Mesothelial cell of epicardium (in vitro differentiated cells): ENCODE measurements at places on chromosomes 16 and 17. TPM values are rescaled to one million over a fixed set of nuclear protein-coding genes. Genes with fewer than 3 reads are reported as not detected.

GRCh38 chr17:75270218-75270965, 639 bp downstream of the MIF4GD start:
- peaks cover 3% of the 10 kb centered on the region for H3K36me3 ChIP-seq
- peak overlapping the region; percentile 96 for H3K27ac ChIP-seq
- H3K4me3 ChIP-seq = peak overlapping the region; percentile 78

DNA sequence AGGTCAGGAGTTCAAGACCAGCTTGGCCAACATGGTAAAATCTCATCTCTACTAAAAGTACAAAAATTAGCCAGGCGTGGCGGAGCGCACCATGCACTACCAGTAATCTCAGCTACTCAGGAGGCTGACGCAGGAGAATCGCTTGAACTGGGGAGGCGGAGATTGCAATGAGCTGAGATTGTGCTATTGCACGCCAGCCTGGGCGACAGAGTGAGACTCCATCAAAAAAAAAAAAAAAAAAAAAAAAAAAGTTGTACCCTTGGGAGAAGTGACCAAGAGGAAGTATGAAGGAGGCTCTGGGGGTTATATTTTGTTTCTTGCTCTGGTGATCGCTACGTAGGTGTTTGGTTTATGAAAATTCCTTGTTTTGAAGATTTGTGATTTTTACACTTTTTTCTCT, 66.3 kb downstream of the LITAF start:
- no peak for DNase-seq
- no peak overlapping the region for H3K4me3 ChIP-seq
- H3K27ac ChIP-seq = no peak overlapping the region
- peaks cover 1% of the 10 kb centered on the region for H3K36me3 ChIP-seq

- no peaks in the 10 kb centered on the region for H3K36me3 ChIP-seq
- peak overlapping the region; percentile 83 for H3K27ac ChIP-seq
- peaks cover 38% of the 10 kb centered on the region for H3K4me1 ChIP-seq
- peak overlapping the region; percentile 19 for H3K4me3 ChIP-seq
- H3K27me3 ChIP-seq = peaks cover 96% of the 10 kb centered on the region
These were observed 18.4 kb upstream of the HOXB13 start for GRCh38 chr17:48746916-48747444.

DNA sequence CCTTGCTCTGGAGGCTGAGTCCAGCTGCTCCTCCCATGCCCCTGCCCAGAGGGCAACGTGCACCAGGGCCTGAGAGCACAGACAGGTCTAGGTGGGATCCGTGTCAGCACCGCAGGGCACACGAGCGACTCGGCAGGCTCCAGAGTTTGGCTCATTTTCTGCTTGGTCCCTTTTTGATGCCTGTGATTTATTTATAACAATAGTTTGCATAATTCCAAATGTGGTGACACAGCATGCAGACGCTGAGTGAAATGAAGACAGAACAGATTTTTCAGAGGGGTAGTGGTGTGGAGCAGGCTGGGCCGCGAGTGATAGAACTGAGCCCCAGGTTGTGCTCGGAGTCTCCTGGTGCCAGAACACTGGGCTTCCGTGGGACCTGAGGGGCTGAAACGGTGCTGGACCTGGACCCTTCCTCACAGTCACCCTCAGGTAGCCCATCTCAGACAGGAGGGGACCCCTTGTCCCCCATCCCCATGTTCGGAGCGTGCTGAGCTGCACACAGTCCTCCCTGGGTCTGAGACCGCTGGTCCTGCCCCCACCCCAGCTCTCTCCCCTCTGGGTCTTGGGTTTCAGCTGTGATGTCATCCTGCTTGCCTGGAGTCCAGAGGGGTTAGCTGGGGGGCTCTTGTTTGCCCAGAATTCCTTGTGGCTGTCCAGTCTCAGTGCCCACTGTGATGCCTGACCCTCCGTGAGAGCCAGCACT, 95.9 kb downstream of the METRNL start:
- DNase-seq = peak; percentile 35
- H3K4me1 ChIP-seq = peaks cover 32% of the 10 kb centered on the region

DNA sequence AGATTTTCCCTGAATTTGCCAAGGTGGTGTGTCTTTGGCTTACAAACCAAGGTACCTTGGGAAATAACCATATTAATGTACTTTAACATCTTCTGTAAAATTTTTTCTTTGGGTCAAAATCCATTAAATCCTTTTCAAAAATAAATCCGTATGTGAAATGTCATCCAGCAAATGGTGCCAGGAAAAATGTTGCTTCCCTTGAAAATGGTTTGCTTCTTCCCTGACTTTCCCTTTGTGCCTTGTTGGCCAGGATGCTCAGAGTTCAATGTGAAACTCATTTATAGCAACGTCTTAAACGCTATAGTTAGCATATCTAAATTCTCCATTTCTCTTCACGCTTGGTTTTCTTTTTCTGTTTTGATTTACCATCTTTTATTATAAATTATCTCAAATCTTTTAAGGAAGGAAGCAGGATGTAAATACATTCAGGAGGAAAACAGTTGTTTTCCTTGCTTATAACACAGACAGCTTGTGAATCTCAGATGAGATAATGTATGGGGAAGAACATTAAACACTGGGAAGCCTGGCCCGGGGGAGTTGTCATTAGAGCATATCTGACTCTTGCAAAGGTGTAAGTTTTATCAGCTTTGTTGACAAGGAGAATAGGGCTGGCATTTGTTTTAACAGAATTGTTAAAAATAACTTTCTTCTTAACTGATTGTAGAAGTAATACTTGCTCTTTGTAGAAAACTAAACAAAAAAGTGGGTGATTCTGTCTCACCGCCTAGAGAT, 42.1 kb downstream of the GPRC5B start:
- no peaks in the 10 kb centered on the region for H3K36me3 ChIP-seq
- peaks cover 12% of the 10 kb centered on the region for H3K4me1 ChIP-seq
- DNase-seq = no peak
- no peak overlapping the region for H3K27ac ChIP-seq
- no peak overlapping the region for H3K4me3 ChIP-seq

- DNase-seq = no peak
- no peaks in the 10 kb centered on the region for H3K36me3 ChIP-seq
- H3K4me1 ChIP-seq = peaks cover 7% of the 10 kb centered on the region
- H3K4me3 ChIP-seq = no peak overlapping the region
- H3K27me3 ChIP-seq = peaks cover 4% of the 10 kb centered on the region
These were observed 1151.9 kb upstream of the GOT2 start for GRCh38 chr16:59886021-59886420.

DNA sequence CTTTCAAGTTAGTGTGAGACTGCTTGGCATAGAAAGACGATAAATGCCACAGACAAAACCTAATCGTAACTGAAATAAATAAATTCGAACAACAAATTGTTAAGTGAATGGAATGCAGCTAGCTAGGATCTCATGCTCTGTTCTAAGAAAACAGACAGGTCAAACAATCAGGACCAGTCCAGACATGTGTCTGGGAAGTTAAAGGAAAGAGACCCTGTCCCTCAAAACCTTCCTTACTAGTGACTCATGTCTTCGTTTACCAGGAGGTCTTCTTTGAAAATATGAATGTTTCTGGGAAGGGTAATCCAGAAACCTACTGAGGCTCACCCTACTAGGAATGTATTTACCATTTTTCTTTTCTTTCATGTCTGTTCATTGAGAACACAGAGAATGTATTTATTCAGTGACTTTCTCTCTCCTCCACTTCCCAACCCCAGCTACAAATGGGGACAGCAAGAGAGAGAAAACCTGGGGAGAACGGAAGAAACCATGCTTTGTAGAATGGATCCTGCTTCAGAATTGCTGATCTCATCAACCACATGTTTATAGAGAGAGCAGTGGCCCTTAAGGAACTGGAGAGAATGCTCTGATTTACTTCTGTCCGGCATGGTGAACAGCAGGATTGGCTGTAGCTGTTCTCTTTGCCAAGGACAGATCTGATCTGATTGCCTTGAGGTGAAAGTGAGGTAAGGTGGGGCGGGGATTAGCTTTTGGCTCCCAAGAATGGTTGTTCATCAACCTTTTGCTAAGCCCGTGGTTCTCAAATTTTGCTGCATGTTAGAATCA, 39.4 kb upstream of the DHX8 start:
- no peaks in the 10 kb centered on the region for H3K36me3 ChIP-seq
- peak overlapping the region; percentile 67 for H3K27ac ChIP-seq
- DNase-seq = no peak
- no peak overlapping the region for H3K4me3 ChIP-seq
- H3K27me3 ChIP-seq = no peaks in the 10 kb centered on the region
- H3K4me1 ChIP-seq = peaks cover 12% of the 10 kb centered on the region

Gene KRT36
- not detected in 3 replicates for total RNA-seq
